Stimulated activated CD4-positive, alpha-beta T cell treated with anti-CD3 and anti-CD28 coated beads, Interleukin-1b, Interleukin-23, amount 100 ng/mL, for 48 hours (primary cell): ENCODE measurements at places on chromosomes 1 and 21.

DNA sequence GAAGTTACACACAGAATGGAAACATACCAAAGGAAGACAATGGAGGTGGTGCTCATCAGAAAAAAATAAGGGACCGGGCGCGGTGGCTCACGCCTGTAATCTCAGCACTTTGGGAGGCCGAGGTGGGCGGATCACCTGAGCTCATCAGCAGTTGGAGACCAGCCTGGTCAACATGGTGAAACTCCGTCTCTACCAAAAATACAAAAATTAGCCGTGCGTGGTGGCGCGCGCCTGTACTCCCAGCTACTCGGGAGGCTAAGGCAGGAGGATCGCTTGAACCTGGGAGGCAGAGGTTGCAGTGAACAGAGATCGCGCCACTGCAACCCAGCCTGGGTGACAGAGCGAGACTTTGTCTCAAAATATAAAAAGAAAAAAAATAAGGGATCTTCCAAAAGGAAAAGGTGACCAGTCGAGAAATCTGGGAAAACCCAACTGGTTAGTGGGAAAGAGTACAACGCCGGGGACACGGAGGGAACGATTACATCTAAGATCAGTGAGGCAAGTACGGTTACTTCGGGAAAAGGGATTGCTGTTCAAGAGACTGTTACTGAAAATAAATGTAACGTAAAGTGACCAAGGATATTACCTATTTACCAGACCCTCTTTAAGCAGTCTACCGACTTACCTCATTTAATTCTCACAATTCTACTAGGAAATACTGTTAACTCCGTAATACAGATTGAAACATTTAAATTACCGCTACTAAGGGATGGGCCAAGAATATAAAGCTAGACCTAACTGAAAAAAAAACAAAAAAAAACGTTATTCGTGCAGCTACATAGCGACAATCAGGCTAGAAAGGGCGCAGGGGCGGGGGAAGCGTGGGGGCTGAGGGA is 822 bp downstream of the CCT3 start:
- peak; percentile 8 for DNase-seq

DNA sequence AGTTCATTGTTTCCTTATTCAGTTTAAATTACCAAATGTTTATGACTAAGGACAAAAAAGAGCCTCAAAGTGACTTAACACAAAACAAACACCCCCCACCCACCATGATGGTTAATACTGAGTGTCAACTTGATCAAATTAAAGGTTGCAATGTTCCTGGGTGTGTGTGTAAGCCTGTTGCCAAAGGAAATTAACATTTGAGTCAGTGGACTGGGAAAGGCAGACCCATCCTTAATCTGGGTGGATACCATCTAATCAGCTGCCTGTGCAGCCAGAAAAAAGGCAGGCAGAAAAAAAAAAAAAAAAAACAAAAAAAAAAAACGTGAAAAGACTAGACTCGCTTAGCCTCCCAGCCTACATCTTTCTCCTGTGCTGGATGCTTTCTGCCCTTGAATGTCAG is 543.4 kb downstream of the NEGR1 start:
- DNase-seq: no peak

- no peak for DNase-seq
These were observed 29.8 kb downstream of the SHISAL2A start for GRCh38 chr1:52662645-52663313.

- no peak for DNase-seq
These were observed 63.6 kb upstream of the GALNT2 start for GRCh38 chr1:230003409-230003808.

- no peak for DNase-seq
These were observed 155.5 kb downstream of the FASLG start for GRCh38 chr1:172814428-172814827.

- DNase-seq: no peak
These were observed 21.1 kb downstream of the ERRFI1 start for GRCh38 chr1:8004803-8005573.

DNA sequence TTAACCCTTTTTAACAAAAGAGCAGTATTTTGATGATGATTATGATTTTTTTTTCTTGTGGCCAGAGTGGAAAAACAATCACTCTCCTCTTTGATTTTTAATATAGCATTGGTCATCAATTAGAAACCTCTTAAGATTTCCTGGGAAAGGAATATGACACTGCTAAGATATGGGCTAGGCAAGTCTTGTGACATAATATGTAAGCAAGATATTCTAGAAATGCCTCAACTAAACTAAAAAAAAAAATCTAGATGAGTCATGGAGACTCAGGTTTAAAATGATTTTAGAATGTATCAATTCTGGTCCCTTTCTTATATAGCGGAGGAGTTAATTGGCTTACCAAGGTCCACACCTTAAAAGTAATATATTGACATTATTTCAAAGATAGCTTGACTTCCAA is 60.3 kb upstream of the JUN start:
- DNase-seq: no peak

DNA sequence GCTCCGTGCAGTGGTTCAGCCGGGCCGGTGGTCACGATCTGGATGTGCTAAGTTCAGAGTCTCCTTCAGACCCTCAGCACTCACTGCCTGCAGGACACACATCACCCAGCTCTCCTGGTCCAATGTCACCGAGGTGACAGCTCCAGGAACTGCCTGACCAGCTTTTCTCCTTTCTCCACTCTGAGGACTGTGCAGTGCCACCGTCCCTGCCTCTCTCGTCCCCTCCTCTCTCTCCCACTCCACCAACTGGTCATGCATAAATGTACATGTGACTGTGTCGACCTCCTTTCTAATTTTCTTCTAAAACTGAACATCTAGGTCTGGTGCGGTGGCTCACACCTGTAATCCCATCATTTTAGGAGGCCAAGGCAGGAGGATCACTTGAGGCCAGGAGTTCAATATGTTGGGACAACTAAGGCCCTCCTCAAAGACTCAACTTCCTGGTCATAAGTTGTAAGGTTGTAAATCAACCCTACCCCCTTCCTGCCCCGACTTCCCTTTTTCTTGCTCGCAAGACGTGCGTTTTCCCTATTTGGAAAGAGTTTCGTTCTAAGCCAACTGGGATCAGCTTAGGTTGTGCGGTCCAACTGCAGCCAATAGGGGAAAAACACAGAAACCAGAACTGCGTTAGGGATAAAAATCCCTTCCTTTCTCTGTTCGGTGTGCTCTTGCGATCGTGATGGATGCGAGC is 53.1 kb downstream of the MEGF6 start:
- DNase-seq: no peak

DNA sequence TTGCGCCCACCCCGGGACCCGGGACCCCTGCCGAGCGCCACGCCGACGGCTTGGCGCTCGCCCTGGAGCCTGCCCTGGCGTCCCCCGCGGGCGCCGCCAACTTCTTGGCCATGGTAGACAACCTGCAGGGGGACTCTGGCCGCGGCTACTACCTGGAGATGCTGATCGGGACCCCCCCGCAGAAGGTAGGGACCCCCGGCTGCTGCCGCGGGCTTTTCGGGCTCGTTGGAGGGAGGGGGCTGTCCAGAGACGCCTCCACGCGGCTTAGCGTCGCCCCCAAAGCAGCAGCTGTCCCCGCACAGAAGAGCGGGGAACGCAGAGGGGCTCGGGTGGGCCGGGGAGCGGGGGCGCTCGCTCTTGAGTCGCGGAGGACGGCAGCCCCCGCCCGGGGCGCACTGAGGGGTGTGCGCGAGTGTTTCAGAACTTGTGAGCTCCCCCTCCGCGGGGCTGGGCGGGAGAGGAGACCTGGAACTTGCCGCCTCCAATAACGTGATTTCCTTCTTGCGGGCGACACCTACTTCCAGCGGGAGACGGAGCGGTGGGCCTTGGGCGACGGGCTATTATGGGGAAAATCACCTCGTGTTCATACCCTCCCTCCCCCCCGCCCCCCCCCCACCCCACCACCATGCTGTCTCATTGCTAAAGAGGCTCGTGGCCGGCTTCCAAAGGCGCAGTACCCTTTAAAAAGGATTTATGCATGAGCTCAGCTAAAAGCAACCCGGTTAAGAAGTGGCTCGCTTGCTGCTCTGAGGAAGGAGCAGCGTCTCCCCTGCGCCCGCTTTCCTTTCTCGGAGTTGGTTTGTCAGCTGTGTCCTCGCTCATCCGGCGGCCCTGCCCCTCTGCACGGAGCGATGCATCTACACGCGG is 664 bp downstream of the BACE2 start:
- DNase-seq: no peak

- no peak for DNase-seq
These were observed 3.8 kb upstream of the SAMD13 start for GRCh38 chr1:84297546-84298244.

DNA sequence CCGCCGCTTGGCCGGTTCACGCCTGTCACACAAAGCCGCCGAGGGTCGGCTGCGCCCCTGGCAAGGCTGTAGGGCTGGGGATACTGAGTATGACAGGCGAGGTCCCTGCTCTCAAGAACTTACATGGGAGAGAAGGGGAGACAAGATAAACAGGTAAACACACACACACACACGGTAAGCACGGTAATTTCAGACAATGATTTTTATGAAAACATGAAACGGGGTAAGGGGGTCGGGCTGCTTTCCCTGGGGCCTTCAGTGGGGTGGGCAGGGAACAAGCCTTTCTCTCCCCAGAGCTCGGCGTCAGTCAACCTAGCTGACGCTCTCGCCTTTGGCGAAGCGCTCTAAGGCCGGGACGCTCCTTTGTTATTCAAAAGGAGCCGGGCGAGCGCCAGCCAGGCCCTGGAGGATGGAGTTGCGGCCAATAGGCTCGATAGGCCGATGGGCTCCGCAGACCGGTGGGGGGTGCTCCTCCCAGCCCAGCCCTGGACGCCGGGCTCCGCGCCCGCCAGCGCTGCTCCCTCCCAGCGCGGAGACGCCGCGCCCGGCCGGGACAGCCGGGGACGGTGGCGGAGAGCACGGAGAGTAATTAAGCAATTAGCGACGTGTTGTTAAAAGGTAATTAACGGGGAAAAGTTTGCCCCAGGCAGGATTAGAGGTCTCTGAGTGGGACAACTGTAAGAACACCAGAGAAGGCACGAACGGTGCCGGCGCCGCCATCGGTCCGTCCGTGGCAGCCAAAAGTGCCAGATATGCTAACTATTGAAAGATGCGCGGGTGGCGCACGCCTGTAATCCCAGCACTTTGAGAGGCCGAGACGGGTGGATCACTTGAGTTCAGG is 950 bp upstream of the INKA2 start:
- no peak for DNase-seq

GRCh38 chr1:40769815-40770214 is 13.8 kb upstream of the KCNQ4 start:
- no peak for DNase-seq

GRCh38 chr1:45883658-45884057 is 80.2 kb downstream of the MAST2 start:
- no peak for DNase-seq

DNA sequence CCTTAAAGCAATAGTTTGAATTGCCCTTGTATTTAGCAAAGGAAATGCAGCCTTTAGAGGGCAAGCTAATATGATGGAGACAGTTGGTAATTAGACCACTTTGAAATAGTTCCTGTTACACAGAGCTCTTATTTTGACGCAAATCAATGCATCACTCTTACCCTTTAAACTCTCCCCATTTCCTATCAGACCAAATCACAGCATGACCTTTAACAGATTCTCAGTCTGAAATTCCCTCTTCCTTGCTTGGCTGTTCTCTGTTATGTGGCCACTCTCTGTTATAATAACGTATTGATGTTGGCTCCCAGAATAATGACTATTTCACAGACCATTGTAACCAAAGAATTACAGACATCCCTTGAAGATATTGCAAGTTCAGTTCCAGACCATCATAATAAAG is 66.9 kb upstream of the NGF start:
- DNase-seq: no peak

- no peak for DNase-seq
These were observed 526.0 kb upstream of the ADGRL4 start for GRCh38 chr1:79532555-79532954.

GRCh38 chr1:212101735-212102134 is 66.2 kb downstream of the DTL start:
- DNase-seq: no peak

DNA sequence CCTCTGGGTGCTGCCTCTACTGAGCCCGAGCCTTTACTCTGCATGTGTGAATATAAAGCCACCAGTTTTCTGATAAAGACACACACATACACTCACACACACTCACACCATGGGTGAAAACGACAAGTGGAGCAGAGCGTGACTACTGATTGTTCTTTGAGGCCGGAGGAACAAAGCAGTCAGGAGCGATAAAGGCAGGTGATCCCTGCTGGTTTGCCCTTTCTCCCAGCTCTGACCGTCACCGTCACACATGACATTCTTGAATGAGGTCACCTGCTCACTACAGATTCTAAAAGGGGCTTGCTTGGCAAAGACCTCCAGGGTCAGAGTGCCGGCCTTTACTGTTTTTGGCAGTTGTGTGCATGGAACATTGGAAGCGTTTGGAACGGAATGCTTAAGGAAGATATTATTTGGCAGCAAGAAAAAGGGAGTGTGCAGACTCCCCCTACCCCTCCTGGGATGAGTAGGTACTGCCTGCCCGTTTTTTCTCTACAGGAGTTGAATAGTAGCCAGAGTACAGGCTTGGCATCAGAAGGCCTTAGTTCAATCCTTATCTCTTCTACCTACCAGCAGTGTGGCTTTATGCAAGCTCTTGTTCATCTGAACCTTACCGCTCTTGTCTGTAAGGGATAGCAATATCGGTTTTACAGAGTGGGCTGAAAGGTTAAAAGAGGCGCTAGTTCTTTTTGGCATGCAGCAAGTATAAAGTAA is 79.7 kb downstream of the PBX1 start:
- DNase-seq: no peak

DNA sequence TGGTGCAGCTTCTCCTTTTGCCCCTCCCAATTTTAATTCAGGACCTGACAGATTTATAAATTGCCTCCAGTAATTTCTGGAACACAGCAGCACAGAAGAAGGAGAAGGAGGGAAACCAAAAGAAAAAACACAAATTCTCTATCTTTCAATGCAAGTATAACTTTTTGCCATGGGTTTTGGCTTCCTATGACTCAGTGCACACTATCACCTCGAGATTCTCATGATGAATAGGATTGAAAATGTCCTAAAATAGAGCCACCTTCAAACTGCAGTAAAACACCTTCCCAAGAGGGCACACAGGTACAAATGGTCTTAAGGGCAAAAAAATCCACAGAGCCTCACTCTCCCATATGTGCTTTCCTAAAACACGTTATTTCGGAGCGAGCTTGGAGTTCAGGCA is 113.6 kb downstream of the HLCS start:
- DNase-seq: no peak

DNA sequence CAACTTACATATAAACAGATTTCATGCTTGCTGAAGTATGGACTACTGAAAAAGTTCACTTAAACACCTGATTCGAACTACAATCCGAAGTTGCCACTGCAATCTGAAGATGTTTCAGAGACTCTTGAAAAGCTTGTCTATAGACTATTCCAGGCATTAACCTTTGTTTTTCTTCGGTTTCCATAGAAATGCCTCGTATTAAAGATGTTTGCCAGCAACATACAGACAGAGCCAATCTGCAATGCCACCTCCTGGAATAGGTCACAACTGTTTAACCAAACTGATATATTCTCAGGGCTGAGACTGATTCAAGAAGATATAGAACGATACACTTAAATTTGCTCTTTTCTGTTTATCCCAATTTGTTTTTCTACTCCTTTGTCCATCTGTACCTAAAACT is 28.9 kb upstream of the DMRTB1 start:
- DNase-seq: no peak

DNA sequence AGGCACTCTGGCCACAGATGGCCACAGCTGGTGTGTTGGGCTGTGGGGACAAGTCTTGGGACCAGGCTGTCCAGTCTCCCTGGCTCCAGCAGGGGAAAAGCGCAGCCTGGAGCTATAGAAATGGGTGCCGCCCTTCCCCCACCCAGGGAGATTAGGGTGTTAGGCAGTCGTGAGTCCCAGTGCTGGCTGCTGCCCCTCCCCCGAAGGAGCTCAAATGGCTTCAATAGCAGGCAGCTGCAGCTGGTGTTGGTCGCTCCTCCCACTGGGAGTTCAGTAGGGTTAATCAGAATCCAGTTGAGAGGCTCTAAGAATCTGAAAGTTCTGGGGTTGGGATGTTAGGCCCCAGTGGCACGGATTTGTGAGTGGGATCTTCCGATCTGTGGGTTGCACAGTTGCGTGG is 595.6 kb upstream of the PKN2 start:
- DNase-seq: no peak
